Sigmoid colon (tissue), 7 donors: ENCODE measurements at places on chromosomes 4 and X.

DNA sequence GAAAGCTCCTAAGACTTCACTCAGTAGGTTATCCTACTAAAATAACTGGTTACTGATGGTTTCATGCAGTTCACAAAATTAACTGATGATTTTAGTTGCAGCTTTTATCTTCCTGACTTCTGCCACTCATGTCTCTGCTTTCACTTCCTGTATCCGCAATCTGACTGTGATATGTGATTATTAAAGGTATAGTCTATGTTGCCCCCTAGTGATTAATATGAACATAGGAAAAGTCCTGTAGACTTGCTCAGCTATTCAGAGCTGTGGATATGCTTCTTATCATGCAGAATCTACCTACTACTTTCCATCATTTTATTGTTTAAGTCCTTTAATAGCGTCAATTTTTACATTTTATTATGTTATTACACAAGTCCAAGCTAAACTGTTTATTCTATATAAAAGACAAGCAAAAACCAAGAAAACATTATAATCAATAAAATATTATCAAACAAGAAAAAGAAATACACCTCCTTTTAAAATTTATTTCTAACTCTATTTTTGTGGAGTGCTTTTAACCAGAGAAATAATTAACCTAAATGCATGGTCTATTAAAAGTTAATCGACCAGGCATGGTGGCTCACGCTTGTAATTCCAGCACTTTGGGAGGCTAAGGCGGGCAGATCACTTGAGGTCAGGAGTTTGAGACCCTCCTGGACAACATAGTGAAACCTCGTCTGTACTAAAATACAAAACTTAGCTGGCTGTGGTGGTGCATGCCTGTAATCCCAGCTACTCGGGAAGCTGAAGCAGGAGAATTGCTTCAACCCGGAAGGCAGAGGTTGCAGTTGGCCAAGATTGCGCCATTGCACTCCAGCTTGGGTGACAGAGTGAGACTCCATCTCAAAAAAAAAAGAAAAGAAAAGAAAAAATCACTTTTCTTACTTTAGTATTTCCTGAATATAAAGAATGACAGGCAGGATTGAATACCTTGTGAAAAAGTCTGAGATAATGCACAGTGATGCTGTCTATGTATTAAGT, 40.4 kb upstream of the TLR2 start:
- H3K4me1 ChIP-seq: no peaks in the 10 kb centered on the region
- no peak overlapping the region for H3K27ac ChIP-seq
- DNase-seq: no peak
- H3K4me3 ChIP-seq: no peak overlapping the region

- H3K4me3 ChIP-seq: no peak overlapping the region
- H3K27me3 ChIP-seq: no peaks in the 10 kb centered on the region
- peak; percentile 72 for DNase-seq
- H3K4me1 ChIP-seq: no peaks in the 10 kb centered on the region
- H3K36me3 ChIP-seq: no peaks in the 10 kb centered on the region
Measured at GRCh38 chr4:153750197-153750817, 9.5 kb downstream of the RNF175 start.

DNA sequence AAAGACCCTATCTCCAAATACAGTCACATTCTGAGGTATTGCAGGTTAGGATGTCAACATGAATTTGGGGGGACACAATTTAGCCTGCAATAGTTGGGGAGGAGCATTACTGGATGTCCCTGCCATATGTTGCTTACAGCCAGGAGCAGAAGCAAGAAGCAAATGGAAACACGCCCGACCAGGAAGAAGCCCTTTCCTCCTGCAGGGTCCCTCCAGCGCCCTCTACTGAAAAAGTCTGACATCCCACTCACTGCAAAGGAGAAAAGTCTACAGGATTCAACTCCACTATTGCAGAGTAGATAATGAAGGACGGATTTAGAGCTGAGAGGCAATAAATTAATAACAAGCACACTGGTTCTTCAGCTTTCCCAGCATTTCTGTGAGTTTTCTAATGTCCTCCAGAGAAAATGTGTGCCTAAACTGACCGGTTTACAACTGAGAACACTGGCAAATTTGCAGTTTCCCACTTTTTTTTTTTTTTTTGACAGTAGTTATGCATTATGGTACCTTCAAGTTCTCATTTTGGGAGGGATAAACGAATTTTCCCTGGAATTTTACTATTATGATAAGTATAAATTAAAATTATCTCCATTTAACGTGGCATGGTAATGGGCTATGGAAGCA, 31.7 kb downstream of the COQ2 start:
- no peaks in the 10 kb centered on the region for H3K36me3 ChIP-seq
- no peak overlapping the region for H3K4me3 ChIP-seq
- no peaks in the 10 kb centered on the region for H3K27me3 ChIP-seq
- peak; percentile 74 for DNase-seq

GRCh38 chr4:139457318-139457717, 3.4 kb downstream of the RAB33B start:
- DNase-seq: no peak
- no peaks in the 10 kb centered on the region for H3K27me3 ChIP-seq
- no peak overlapping the region for H3K4me3 ChIP-seq

DNA sequence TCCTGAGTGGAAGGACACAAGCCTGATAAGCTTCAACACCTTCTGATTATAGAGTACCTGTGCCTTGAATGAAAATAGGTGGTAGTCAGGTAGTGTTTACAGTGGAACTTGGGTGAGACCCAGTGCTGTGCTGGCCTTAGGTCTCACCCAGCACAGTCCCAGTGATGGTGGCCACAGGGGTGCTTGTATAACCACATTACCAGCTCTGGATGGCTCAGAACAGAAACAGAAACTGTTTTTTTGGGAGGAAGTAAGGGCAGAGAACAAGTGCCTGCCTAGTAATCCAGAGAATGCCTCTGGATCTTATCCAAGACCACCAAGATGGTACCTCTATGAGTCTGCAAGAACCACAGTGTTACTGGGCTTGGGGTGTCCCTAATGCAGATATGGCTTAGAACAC, 171.5 kb upstream of the DIPK2B start:
- H3K27ac ChIP-seq: no peak overlapping the region
- no peak for DNase-seq
- H3K4me3 ChIP-seq: no peak overlapping the region

- no peak for DNase-seq
- no peak overlapping the region for H3K27ac ChIP-seq
Measured at GRCh38 chr4:186472948-186473347, 82.4 kb downstream of the MTNR1A start.
